ENCODE measurements at places on chromosomes 2 and 18.

- H3K4me1 ChIP-seq, result peaks cover 10% of the 10 kb centered on the region
- no peaks in the 10 kb centered on the region for H3K36me3 ChIP-seq
Observed at GRCh38 chr2:126652323-126652891, 3.6 kb upstream of the GYPC start.

DNA sequence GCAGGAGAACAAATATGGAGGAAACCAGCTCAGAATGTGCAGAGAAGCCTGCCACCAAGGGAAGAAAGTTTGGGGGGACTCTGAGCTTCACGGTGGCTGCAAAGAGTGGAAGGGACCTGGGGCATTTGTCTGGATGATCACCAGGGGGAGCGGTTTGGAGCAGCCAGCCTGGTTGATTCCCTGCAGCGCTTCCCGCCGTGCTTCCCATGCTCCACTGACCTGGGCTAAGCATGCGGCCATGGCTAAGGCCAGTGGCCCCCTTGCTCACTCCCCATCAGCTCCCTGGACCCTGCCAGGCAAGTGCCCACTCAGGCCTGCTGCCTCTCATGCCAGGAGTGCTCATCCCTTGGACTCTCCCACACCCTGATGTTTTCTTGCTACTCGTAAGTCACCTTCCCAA is 27.0 kb downstream of the NTSR2 start:
- H3K27me3 ChIP-seq, result no peaks in the 10 kb centered on the region
- H3K36me3 ChIP-seq, result no peaks in the 10 kb centered on the region
- H3K4me1 ChIP-seq, result no peaks in the 10 kb centered on the region
- H3K27ac ChIP-seq, result no peak overlapping the region

GRCh38 chr2:157761520-157761919 is 114.6 kb downstream of the ACVR1 start:
- H3K27me3 ChIP-seq, result no peaks in the 10 kb centered on the region
- no peaks in the 10 kb centered on the region for H3K4me1 ChIP-seq
- H3K27ac ChIP-seq, result no peak overlapping the region
- DNase-seq, result no peak
- no peak overlapping the region for H3K4me3 ChIP-seq

GRCh38 chr18:22067109-22067508 is 102.3 kb upstream of the GATA6 start:
- no peaks in the 10 kb centered on the region for H3K36me3 ChIP-seq
- H3K4me3 ChIP-seq, result no peak overlapping the region
- no peak for DNase-seq
- no peaks in the 10 kb centered on the region for H3K4me1 ChIP-seq

GRCh38 chr18:8958660-8959059 is 143.8 kb upstream of the NDUFV2 start:
- H3K4me1 ChIP-seq, result no peaks in the 10 kb centered on the region
- no peak for DNase-seq
- H3K36me3 ChIP-seq, result no peaks in the 10 kb centered on the region
- no peaks in the 10 kb centered on the region for H3K27me3 ChIP-seq
- H3K27ac ChIP-seq, result no peak overlapping the region

- no peaks in the 10 kb centered on the region for H3K27me3 ChIP-seq
- no peak overlapping the region for H3K27ac ChIP-seq
- no peak for DNase-seq
- H3K4me1 ChIP-seq, result no peaks in the 10 kb centered on the region
- no peaks in the 10 kb centered on the region for H3K36me3 ChIP-seq
Observed at GRCh38 chr2:15073664-15074063, 441.1 kb downstream of the LRATD1 start.

GRCh38 chr2:19574778-19575260 is 216.4 kb upstream of the OSR1 start:
- H3K27me3 ChIP-seq, result no peaks in the 10 kb centered on the region
- no peaks in the 10 kb centered on the region for H3K36me3 ChIP-seq
- H3K27ac ChIP-seq, result no peak overlapping the region
- DNase-seq, result no peak

GRCh38 chr2:198127627-198128026 is 323.2 kb downstream of the PLCL1 start:
- H3K4me1 ChIP-seq, result no peaks in the 10 kb centered on the region
- DNase-seq, result peak; percentile 58

DNA sequence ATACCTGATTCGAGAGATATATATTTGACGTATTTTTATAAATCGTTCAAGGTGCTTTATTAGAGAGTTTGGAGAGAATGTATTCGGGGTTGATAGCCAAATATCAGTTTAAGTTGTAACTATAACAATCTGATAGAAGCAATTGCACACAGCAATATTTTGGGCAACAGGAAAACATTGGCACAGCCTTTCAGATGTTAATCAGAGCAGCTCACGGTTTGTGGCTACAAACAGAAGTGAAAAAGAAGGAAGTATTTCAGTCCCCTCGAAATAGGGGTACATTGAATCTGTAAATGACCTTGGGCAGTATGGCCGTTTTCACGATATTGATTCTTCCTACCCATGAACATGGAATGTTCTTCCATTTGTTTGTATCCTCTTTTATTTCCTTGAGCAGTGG is 20.6 kb downstream of the SERPINB10 start:
- no peaks in the 10 kb centered on the region for H3K27me3 ChIP-seq
- no peak overlapping the region for H3K4me3 ChIP-seq
- H3K4me1 ChIP-seq, result no peaks in the 10 kb centered on the region
- no peak overlapping the region for H3K27ac ChIP-seq

DNA sequence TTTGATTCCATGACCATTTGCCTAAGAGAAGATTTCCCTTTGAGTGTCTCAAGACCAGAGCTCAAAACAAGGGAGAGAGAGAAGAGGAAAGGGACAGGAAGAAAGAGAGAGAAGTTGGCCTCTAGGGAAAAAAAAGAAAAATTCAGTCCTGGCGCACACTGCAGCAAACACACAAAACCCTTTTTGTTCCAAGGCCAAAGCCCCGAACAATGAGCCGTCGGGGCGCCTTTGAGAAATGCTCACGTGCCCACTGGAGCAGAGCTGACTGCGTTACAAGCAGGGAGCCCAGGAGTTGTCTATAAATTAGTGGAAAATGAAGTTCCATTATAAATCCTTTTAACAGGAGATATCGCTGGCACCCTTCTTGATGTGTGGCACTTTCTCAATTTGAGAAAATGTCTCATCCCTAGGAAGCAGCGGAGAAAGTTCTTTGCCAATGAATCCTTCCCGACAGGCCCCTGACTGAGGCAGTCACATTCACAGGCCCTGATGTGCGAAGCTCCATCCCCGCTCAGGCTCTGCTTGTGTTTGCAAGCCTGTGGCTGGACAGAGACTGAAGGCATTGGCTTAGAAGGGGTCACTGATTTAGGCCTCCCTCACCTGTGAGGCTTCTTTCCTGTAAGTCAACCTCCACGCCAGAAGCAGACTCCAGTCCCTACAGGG is 32.1 kb upstream of the NCKAP5 start:
- H3K27ac ChIP-seq, result no peak overlapping the region
- H3K4me1 ChIP-seq, result no peaks in the 10 kb centered on the region
- no peak overlapping the region for H3K4me3 ChIP-seq
- H3K27me3 ChIP-seq, result no peaks in the 10 kb centered on the region
- DNase-seq, result no peak
- H3K36me3 ChIP-seq, result no peaks in the 10 kb centered on the region

GRCh38 chr18:58863539-58864145 is 1.0 kb upstream of the ZNF532 start:
- H3K27me3 ChIP-seq, result no peaks in the 10 kb centered on the region
- DNase-seq, result peak; percentile 25
- no peaks in the 10 kb centered on the region for H3K36me3 ChIP-seq
- peaks cover 8% of the 10 kb centered on the region for H3K4me1 ChIP-seq
- no peak overlapping the region for H3K4me3 ChIP-seq
- H3K27ac ChIP-seq, result no peak overlapping the region

DNA sequence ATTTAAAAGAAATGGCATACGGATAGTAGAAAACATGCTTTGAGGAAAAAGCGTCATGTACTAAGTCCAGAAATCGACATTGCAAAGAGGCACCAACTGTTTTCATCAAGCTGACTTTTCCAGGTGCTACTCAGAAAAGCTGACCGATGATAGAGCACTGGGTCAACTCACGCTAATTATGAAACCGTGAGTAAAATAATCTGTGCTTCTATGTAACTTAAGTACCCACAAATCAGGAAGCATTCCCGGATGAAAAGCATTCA is 353 bp upstream of the NUP35 start:
- peak overlapping the region; percentile 74 for H3K27ac ChIP-seq
- DNase-seq, result no peak
- H3K4me1 ChIP-seq, result peaks cover 8% of the 10 kb centered on the region
- H3K4me3 ChIP-seq, result peak overlapping the region; percentile 96

GRCh38 chr18:63888470-63889190 is 1.1 kb downstream of the SERPINB2 start:
- H3K4me3 ChIP-seq, result no peak overlapping the region
- H3K27me3 ChIP-seq, result peaks cover 4% of the 10 kb centered on the region
- H3K4me1 ChIP-seq, result no peaks in the 10 kb centered on the region
- no peaks in the 10 kb centered on the region for H3K36me3 ChIP-seq
- DNase-seq, result no peak

GRCh38 chr2:17594533-17595401 is 54.3 kb downstream of the VSNL1 start:
- H3K4me1 ChIP-seq, result no peaks in the 10 kb centered on the region
- no peak overlapping the region for H3K27ac ChIP-seq
- H3K27me3 ChIP-seq, result no peaks in the 10 kb centered on the region
- no peak overlapping the region for H3K4me3 ChIP-seq
- DNase-seq, result no peak
- no peaks in the 10 kb centered on the region for H3K36me3 ChIP-seq

- no peaks in the 10 kb centered on the region for H3K36me3 ChIP-seq
- no peak overlapping the region for H3K27ac ChIP-seq
- H3K4me1 ChIP-seq, result no peaks in the 10 kb centered on the region
Observed at GRCh38 chr18:26436176-26437051, 111.9 kb downstream of the KCTD1 start.

DNA sequence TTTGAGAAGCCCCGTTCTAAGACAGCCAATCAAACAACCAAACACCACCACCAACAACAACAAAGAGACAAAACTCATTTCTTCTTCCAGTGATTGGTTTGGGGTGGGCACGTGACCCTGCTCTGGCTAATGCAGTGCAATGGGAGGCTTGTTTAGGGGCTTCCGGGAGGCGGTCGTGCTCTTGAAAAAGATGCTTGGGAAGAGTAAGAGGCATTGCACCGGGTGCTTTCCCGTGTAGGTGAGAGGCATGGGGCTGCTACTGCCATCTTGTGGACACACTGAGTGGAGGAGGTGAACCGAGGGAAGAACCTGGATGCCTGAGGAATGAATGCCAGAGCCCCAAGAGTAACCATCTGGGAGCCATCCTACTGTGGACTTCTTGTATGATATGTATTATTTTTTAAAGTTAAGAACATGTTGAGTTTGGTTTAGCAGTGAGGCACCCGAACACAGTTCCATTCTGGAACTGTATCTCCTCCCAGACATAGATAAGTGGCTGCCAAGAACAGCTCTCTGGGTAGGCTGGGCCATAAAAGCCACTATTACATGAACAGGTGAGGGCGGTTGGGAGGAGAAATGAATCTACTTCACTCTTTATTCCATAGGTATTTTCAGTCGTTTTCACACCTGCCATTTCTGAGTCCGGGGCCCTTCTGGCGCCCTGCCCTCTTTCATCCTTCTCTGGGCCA is 19.1 kb upstream of the ARHGAP25 start:
- DNase-seq, result no peak
- H3K4me1 ChIP-seq, result peaks cover 63% of the 10 kb centered on the region
- H3K27ac ChIP-seq, result peak overlapping the region; percentile 17
- no peaks in the 10 kb centered on the region for H3K36me3 ChIP-seq
- no peak overlapping the region for H3K4me3 ChIP-seq

- H3K27me3 ChIP-seq, result no peaks in the 10 kb centered on the region
- H3K4me1 ChIP-seq, result no peaks in the 10 kb centered on the region
- no peaks in the 10 kb centered on the region for H3K36me3 ChIP-seq
- H3K27ac ChIP-seq, result no peak overlapping the region
- no peak overlapping the region for H3K4me3 ChIP-seq
Observed at GRCh38 chr18:56799756-56800155, 148.6 kb downstream of the WDR7 start.

GRCh38 chr2:236746833-236747232 is 177.2 kb downstream of the ACKR3 start:
- no peaks in the 10 kb centered on the region for H3K36me3 ChIP-seq
- H3K27me3 ChIP-seq, result no peaks in the 10 kb centered on the region
- H3K4me1 ChIP-seq, result no peaks in the 10 kb centered on the region

DNA sequence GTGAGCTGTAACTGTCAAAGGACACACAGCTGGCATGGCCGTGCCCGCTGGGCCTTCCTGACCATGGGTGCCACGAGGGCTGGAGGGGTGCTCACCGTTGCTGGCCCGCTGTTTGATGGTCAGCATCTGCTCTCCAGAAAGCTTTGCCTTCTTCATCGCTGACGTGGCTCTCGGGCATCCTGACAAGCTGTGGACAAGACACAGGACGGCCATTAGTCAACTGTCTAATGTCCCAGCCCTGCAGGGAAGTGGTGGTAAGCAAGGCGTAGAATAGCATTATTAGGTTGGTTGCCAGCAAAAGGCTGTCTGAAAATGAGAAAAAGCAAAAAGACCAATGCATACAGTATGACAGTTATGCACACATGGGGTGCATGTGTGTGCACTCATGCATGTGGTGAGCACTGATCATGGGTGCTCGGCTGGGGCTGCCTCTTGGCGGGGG is 64.7 kb upstream of the PXDN start:
- no peaks in the 10 kb centered on the region for H3K36me3 ChIP-seq
- DNase-seq, result no peak
- no peaks in the 10 kb centered on the region for H3K27me3 ChIP-seq
- no peak overlapping the region for H3K27ac ChIP-seq
- H3K4me3 ChIP-seq, result no peak overlapping the region

- no peaks in the 10 kb centered on the region for H3K4me1 ChIP-seq
- no peaks in the 10 kb centered on the region for H3K36me3 ChIP-seq
Observed at GRCh38 chr2:68404164-68404563, 39.1 kb downstream of the PLEK start.

- no peak overlapping the region for H3K27ac ChIP-seq
- DNase-seq, result no peak
- H3K27me3 ChIP-seq, result no peaks in the 10 kb centered on the region
- H3K36me3 ChIP-seq, result no peaks in the 10 kb centered on the region
- H3K4me1 ChIP-seq, result no peaks in the 10 kb centered on the region
- no peak overlapping the region for H3K4me3 ChIP-seq
Observed at GRCh38 chr18:45518311-45519155, 96.7 kb upstream of the SLC14A2 start.

DNA sequence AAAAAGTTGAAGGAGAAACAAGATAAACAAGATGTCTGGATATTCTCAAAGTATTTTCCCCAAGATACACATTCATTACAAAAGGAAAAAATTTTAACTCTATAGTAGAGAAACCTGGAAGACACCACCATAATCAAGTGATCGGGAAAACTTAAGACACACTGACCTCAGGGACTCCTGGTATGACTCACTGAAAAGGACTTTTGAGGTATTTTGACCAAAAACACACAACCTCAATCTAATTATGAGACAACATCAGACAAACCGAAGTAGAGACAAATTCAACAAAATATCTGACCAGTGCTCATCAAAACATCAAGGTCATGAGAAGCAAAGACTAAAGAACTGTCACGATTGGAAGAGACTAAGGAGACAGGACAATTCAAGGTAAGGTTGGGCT is 34.7 kb downstream of the LPIN2 start:
- peak overlapping the region; percentile 76 for H3K27ac ChIP-seq
- H3K36me3 ChIP-seq, result no peaks in the 10 kb centered on the region
- peak overlapping the region; percentile 69 for H3K4me3 ChIP-seq
- no peak for DNase-seq
- H3K27me3 ChIP-seq, result no peaks in the 10 kb centered on the region
- H3K4me1 ChIP-seq, result peaks cover 56% of the 10 kb centered on the region

Measured in naive thymus-derived CD4-positive, alpha-beta T cell (primary cell).